ENCODE measurements at places on chromosomes 6 and 20.

GRCh38 chr20:45049438-45049837, 51.5 kb downstream of the KCNS1 start:
- DNase-seq: no peak

- DNase-seq: no peak
These were observed 2.2 kb downstream of the MDFI start for GRCh38 chr6:41640426-41640825.

GRCh38 chr6:9039258-9039657, 603.9 kb upstream of the SLC35B3 start:
- no peak for DNase-seq

DNA sequence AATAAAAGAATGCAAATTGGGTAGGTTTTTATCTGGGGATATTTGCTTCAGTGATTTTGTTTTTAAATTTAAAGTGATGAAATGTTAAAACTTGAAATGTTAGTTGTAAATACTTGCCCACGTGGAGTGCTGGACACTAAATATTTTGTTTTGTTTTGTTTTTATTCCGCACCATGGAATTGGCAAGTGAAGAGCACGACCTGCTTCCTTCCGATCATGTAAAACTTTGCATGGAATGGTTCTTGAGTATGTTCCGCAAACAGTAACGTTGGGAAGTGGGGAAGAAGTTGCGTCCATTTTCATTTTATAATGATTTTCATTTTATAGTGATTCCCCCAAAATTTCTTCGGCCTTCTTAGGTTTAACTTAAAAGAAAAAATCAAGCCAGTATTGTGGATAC, 765 bp downstream of the IRAK1BP1 start:
- no peak for DNase-seq

Data from GM13976 (cell line).